ENCODE measurements at places on chromosomes 12 and 14. TPM values are rescaled to one million over a fixed set of nuclear protein-coding genes. Genes with fewer than 3 reads are reported as not detected.

GRCh38 chr12:39074063-39074462, 168.7 kb upstream of the CPNE8 start:
- no peak for DNase-seq

DNA sequence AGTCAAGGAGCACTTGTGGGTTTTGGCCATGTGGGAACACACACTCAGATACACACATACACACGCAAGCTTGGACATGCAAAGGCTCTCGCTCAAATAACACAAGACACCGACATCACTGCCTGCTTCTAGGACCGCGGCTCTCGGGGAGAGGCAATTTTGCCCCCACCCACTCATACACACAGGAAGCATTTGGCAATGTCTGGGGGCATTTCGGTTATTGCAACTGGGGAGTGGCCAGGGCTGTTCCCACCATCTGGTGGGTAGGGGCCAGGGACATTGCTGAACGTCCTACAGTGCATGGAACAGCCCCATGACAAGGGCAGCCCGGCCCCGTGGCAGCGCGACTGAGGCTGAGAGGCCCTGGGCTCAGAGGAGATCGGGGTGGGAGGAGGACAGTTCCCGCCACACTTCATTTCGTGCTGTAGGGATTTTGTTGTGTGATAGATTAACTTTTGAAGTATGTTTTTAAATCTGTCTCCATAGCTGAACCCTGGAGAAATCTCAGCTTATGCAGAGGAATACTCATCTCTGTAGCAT, 35.6 kb downstream of the RIMBP2 start:
- no peak for DNase-seq

GRCh38 chr12:108750526-108750925, 19.2 kb upstream of the CORO1C start:
- DNase-seq = no peak

- DNase-seq = no peak
Measured at GRCh38 chr14:31090883-31091764, 64.9 kb upstream of the STRN3 start.

GRCh38 chr14:104545151-104545941, 34.2 kb upstream of the C14orf180 start:
- DNase-seq = peak; percentile 26

GRCh38 chr12:24062642-24063245, 113.3 kb upstream of the SOX5 start:
- DNase-seq = no peak

DNA sequence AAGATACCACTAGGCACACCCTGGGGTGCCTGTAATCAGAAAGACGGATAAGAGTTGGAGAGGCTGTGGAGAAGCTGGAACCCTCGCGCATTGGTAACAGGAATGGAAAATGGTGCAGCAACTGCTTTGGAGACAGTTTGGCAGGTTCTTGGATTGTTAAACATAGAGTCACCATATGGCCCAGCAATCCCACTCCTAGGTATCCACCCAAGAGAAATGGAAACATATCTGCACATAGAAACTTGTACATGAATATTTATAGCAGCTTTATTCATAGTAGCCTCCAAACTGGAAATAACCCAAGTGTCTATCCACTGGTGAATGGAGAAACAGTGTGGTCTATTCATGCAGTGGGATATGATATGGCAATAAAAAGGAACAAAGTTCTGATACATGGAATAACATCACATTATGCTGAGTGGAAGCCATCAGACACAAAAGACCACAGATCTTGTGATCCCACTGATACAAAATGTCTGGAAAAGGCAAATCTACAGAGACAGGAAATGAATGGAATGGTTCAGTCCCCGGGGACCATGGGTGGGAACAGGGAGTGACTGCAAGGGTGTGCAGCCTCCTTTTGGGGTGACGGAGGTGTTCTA, 45.4 kb downstream of the JAG2 start:
- no peak for DNase-seq

DNA sequence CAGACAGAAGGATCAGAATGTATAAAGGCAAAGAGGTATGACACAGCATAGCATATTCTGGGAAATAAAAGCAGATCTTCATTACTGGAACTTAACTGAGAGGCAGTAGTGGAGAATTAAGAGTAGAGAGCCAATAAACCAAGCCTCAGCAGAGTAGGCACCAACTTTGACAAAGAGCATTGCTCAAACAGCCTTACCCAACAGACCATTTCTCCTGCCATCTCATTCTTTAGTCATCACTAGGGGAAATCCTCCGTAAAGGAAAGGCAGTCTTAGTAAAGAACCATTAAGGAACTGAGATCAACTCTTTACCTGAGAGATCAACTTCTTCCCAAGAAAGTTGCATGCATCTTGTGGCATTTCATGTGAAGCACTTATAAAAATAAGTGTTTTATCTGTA, 36.6 kb downstream of the SENP1 start:
- no peak for DNase-seq

DNA sequence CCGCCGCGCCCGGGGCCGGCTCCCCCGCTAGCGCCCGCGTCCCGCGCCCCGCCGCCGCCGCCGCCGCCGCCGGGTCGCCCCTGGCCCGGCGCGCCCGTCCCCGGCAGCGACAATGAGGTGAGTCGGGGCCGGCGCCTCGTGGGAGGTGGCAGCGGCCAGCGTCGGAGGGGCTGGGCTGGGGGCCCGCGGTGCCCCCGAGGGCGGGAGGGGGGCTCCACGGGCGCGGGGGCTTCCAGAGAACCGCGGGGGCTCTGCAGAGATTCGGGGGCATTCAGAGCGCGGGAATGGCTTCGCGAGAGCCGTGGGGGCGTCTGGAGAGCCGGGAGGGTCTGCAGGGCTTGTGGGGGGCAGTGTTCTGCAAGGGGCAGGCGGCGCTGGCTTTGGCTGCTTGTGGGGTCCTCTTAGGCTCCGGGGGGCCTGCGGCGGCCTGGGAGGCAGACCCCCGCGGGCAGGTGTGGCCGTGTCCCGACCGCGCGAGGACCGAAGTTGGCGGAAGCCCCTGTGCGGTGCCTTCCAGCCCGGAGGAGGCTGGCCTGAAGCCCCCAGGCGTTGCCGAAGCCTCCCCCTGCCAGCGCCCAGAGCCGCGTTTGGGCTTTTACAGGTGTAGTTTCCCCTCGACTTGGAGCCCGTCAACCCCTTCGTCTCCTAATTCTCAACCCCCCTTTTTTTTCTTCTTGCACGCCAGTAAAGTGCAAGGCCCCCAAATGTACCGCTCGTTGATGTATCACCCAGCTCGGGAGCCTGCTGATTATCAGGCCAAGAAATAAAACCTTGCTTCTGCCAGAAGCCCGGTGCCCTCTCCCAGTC, 93.1 kb upstream of the EVL start:
- peak; percentile 40 for DNase-seq

DNA sequence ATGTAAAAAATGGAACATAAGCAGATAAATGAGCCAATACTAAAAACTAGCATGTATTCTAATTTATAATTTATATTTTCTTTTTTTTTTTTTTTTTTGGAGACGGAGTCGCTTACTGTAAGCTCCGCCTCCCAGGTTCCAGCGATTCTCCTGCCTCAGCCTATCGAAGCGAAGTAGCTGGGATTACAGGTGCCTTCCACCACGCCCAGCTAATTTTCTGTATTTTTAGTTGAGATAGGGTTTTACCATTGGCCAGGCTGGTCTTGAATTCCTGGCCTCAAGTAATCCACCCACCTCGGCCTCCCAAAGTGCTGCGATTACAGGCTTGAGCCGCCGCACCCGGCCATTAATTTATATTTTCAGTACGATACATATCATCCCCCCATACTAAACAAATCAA, 2.7 kb downstream of the MAPK1IP1L start:
- no peak for DNase-seq

GRCh38 chr12:6425590-6426531, 18.9 kb upstream of the CD27 start:
- peak; percentile 36 for DNase-seq

- peak; percentile 7 for DNase-seq
Measured at GRCh38 chr14:100525615-100526014, 61.6 kb downstream of the BEGAIN start.

DNA sequence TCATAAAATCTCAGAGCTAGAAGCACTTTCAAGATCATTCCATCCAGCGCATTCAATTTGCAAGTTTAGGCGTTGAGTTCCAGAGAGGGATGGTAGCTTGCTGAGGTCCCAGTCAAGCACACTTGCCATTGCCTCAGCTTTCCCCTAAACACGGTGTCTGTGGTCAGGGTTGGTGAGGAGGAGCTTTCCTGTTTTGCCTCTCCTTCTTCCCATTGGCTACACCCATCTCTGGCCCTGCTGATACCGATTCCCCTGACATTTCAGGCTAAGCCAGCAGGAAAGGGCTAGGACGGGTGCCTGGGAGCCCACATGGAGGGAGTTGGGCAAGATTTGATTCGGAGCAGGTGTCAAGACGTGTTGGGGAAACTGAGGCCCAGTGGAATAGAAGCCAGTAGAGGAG, 9.1 kb downstream of the NFATC4 start:
- DNase-seq = no peak

GRCh38 chr14:34046799-34047520, 96.1 kb upstream of the EGLN3 start:
- DNase-seq = no peak

- DNase-seq = no peak
Measured at GRCh38 chr14:68727315-68728047, 65.4 kb downstream of the ZFP36L1 start.

GRCh38 chr14:40221428-40221827, 789.2 kb upstream of the FBXO33 start:
- DNase-seq = no peak

DNA sequence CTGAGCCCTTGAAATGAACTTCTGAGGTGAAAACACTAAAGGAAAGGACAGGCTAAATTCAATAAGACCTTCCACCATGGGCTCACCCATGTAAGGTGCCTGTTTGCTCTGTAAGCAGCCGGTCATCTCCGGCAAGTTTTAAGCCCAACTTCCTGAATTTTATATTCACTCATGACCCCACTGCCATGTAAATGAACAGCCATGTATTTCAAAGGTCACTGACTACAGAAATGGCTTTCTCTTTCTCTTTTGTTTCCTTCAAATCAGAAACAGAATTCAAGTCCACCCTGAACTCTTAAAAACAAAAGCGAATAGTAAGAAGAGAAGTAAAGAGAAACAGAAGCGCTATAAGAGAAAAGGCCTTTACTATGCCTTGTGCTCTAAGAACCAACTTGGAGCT, 61.7 kb upstream of the OVCH1 start:
- DNase-seq = no peak

DNA sequence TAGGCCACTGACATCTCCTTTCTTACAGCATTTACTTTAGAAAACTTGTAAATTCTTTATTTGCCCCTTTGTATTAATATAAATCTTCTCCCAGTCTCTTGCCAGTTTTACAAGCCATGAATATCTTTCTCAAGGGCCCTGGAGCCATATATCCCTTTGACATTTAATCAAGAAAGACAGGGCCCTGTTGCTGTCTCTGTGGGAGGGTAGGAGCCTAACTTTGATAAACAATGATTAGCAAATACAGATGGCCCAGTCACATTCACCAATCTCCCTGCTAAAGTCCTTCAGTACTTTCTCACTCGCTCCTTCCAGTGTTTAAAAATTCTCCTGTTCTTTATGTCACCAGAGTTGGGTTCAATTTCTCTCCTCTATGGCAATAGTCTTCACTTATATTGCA, 479.8 kb upstream of the USP15 start:
- DNase-seq = no peak

DNA sequence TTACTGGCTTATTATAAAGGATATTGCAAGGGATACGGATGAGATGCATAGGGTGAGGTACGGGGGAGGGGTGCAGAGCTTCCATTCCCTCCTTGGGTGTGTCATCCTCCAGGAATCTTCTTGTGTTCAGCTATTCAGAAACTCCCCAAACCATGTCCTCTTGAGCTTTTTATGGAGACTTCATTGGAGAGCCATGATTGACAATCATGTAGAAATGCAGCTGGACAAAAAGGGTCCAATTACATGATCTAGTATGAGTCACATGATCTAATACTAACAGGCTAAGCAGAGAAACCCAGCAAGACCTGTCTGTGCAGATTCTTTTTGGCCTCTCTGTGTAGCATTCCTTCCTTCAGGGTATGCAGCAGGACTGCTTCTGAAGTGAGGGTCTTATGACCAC, 23.9 kb upstream of the FLVCR2 start:
- DNase-seq = no peak

DNA sequence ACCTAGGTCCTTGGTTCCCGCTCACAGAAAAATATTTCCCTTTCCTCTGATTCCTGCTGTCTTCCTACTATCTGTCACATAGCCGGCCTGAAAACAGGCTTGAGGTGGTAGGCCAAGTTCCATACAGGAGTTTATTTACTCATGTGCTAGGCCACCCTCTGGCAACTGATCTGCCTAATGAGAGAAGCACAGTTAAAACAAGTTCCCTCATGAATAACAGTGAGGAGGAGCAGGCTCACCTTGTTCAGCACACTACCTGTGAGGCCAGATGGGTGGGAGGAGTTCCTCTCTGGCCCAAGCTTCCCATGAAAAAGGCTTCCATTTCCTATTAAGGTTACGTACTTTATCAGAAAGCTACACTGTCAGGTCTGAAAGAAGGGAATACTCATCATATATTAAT, 206.0 kb downstream of the MYRFL start:
- DNase-seq = no peak

CPNE6 gene
- not detected for total RNA-seq

LIN7A gene
- 14.4 TPM for total RNA-seq

EML1 gene
- total RNA-seq = 42.9 TPM

PRR13 gene
- 56.1 TPM for total RNA-seq

GALNT6 gene
- 0.77 TPM for total RNA-seq

TMEM179 gene
- total RNA-seq = not detected

LTBP2 gene
- 16.0 TPM for total RNA-seq

ACIN1 gene
- total RNA-seq = 78.4 TPM

IFNG-AS1 gene
- not detected for total RNA-seq

SLC10A1 gene
- total RNA-seq = not detected

C12orf50 gene
- total RNA-seq = not detected

CLEC4A gene
- not detected for total RNA-seq

CCDC184 gene
- total RNA-seq = 1.1 TPM

MAP1LC3B2 gene
- 3.2 TPM for total RNA-seq

KRT85 gene
- total RNA-seq = not detected
